ENCODE measurements at places on chromosomes 2 and 18. TPM values are rescaled to one million over a fixed set of nuclear protein-coding genes. Genes with fewer than 3 reads are reported as not detected.

WIPF1 gene
- total RNA-seq, result 15.5 TPM

KATNAL2 gene
- total RNA-seq, result 2.4 TPM

DNA sequence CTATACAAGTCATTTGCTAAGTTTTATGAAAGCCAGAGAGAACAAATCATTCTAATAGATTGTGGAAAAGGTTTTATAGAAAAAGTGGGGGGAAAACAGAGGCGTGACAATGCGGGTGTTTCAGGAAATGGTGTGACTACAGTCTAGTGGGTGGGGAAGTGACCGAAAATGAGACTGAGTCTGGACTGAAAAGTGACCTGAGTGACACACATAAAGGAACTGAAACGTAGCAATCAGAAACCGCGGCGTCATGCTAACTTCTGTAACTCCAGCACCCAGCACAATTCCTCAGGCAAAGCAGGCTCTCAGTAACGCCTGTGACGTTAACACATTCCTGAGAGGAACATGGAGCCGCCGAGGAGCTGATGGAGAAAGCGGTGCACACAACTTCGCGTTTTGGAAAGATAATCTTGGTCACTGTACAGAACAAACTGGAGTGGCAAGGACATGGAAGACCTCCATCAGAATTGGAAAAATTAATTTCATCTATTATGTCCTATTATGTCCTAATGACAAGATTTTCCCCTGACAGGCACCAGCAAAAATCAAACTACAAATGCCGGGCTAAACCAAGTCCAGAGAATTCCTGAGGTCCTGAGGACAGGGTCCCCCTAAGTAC is 1.4 kb upstream of the CD226 start:
- H3K36me3 ChIP-seq, result no peaks in the 10 kb centered on the region
- H3K27ac ChIP-seq, result no peak overlapping the region
- H3K4me1 ChIP-seq, result no peaks in the 10 kb centered on the region
- peak overlapping the region; percentile 8 for H3K4me3 ChIP-seq

CDCA7 gene
- total RNA-seq, result 1.2 TPM

- H3K27me3 ChIP-seq, result no peaks in the 10 kb centered on the region
- peaks cover 47% of the 10 kb centered on the region for H3K4me1 ChIP-seq
- H3K4me3 ChIP-seq, result no peak overlapping the region
- peaks cover 33% of the 10 kb centered on the region for H3K36me3 ChIP-seq
- DNase-seq, result no peak
- peak overlapping the region; percentile 54 for H3K27ac ChIP-seq
These were observed 35.7 kb downstream of the ZNF516 start for GRCh38 chr18:76459312-76459686.

UNC50 gene
- total RNA-seq, result 34.2 TPM

DNA sequence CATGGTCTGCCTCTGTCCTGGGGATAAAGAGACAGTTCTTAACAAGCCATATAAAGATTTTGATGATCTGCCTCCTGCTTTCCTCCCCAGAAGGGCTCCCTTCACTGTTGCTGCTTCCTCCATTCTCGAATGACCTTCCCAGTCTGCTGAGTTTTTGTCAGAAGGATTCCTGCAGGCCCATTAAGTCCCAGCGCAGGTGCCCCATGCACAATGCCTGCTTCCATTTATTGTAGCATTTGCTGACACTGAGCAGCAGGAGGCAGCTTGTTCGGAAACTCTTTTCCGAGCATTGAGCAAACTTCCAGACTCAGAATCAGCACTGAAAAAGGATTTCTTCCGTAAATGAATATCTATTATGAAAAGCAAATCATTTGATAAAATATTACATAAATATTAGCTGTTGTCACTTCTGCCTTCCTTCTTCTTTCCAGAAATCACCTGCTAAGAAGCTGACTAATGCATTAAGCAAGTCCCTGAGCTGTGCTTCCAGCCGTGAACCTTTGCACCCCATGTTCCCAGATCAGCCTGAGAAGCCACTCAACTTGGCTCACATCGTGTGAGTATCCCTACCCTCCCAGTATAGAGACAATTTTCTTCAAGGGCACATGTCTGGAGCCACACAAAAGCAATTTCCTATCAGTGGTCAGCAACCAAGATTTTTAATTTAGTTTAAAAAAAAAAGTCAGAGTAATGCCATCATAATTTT is 110.4 kb downstream of the DTNA start:
- H3K36me3 ChIP-seq, result no peaks in the 10 kb centered on the region
- H3K4me1 ChIP-seq, result no peaks in the 10 kb centered on the region
- no peak overlapping the region for H3K27ac ChIP-seq
